ENCODE measurements at places on chromosomes 6 and 20. TPM values are rescaled to one million over a fixed set of nuclear protein-coding genes. Genes with fewer than 3 reads are reported as not detected.

DNA sequence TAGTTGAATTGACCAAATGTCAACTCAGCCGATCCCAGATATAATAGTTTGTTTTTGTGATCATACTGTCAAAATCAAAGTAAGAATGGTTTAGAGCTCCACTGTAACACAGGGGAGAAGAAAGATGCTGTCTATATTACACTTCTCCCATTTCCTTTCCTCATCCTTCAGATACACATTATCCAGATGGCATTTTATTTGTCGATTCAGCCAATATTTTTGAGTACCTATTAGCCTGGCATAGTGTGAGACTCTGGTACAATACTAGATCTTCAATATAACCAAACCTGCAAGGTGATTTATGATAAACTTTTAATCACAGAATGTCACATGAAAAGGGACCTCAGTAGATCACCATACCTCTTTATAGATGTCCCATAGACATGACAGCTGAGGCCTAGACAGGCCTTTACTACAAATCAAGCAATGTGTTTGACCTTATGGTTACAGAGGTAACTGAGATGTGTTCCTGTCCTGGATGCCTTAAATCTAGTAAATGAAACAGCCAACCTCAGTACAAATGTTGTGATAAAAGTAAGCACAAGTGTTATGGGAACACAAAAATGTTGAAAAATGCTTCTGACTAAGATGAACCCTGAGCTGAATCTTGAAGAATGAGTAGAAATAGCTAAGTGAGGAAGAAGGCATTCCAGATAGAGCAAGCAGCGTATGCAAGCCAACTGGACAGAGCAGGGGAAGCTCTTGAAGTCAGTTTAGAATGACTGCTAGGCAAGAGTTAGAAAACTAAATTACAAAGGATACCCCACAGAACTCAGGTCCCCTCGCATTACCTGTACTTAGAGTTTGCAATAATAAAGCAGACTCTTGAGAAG is 1.9 kb downstream of the FBXO9 start:
- DNase-seq, result no peak

- DNase-seq, result no peak
These were observed 118.7 kb upstream of the RIPOR2 start for GRCh38 chr6:25054469-25054868.

GRCh38 chr6:134081506-134081905 is 29.1 kb upstream of the SLC2A12 start:
- no peak for DNase-seq

DNA sequence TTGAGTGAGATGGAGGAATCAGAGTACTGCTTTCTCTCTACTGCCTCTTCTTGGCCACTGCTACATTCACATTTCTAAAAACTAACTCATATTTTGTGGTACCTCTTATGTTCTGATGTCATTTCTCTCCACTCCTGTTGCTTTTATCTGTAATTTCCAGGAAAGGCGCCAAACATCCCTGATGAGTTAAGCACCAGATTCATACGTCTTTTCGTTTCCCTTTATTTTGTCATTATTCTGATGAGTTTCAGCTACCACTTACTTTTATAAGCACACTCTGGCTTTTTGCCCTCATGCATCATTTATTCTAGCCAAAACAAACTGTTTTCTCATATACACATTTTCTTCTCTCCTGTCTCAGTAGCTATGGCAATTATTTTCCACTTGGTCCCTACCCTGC is 680.0 kb downstream of the RNF144B start:
- no peak for DNase-seq

DNA sequence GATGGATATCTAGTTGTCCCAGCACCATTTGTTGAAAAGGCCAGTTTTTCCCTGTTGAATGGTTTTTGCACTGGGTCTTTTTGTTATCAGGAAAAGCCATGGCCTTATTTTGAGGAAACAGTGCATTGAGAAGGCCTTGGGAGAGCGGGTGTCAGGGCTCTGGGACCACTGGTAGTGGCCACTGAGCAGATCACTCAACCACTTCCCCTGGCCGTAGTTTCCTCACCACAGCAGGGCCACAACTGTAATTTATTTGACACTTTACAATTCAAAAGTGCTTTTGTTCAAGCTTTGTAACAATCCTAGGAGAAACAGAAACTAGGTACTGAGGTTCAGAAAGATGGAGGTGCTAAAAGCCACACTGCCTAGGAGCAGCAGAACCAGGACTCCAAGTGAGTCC is 281.8 kb downstream of the GMDS start:
- no peak for DNase-seq

The EDN3 gene
- total RNA-seq, result not detected

The ADAM33 gene
- not detected for total RNA-seq

The MUCL3 gene
- not detected for total RNA-seq

All from activated naive CD4-positive, alpha-beta T cell treated with anti-CD3 and anti-CD28 coated beads for 36 hours (primary cell).